Large intestine (tissue), 12 donors: ENCODE measurements at places on chromosomes 11 and 22. TPM values are rescaled to one million over a fixed set of nuclear protein-coding genes. Genes with fewer than 3 reads are reported as not detected.

DNA sequence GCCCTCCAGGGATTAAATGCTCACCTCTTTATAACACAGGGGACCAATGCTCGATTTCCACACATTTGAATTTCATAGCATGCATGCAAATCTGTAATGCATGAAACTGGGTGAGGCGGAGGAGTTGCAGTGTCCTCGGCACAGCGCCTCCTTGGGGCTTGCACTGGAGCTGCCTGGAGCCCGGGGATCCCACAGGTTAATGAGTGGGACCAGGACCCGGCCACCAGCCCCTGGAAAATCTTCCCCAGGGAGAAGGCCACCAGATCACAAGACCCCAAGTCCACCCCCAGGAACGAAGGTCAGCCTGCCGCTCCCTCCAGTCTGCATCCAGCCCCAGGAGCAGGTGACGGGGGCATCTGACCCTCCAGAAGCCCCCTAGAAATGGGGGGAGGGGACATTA, 119.1 kb downstream of the MN1 start:
- no peak for DNase-seq

DNA sequence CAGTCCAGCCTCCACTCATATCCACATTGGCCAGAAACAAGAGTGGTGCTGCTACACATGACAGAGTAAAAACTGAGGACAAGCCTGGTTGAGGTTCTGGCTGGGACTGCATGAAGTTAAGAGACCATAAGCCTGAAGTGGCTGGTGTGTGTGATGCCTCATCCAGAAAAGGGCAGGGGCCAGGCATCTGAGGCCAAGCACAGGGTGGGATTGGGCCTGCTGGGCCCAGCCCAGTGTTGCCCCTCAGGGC, 25.3 kb downstream of the ARVCF start:
- DNase-seq: no peak

DNA sequence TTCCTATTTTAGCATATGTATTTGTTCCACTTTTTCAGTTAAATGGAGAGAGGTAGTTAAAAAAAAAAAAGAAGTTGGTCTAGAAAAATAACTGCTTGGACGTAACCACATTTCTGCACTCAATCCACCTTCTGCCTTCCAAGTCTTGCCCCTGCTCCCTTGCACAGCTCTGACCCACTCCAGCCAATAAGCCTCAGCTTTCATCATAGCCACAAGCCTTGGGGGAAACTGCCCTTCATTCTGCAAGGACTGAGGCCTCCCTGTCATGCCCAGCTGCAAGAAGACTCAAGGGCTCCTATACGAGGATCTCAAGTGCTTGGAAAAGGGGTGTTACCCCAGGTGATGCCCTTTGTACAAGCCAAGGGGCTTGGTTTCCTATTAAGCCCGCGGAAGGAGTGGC, 36.0 kb upstream of the OAF start:
- DNase-seq: no peak

DNA sequence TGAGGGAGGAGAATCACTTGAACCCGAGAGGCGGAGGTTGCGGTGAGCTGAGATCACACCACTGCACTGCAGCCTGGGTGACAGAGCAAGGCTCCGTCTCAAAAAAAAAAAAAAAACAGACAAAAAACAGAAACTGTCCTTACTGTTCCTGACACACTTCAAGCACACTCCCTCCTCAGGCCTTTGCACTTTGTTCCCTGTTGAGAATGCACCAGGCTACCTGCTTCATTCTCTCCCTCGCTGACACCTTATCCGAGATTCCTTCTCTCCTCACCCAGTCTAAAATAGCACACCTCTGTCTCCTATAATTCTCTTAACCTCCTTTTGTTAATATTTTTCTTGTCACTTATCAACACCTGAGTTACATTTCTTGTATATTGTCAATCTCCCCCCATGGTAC, 32.3 kb upstream of the TECTA start:
- DNase-seq: peak; percentile 84

- no peak for DNase-seq
Measured at GRCh38 chr11:68661014-68661413, 23.3 kb upstream of the GAL start.

DNA sequence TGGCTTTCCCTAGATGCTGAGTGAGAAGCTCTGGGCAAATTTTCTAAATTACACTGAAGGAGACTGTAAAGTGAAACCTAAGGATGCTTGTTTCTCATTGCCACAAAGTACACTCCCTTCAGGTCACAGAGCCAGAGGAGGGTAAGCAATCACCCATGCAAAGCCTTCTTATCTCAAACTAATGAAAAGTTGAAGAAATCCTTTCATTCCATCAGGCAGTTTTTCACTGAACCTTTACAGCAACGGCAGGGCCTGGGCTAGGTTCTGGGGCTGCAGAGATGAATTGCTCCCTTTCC, 106.2 kb downstream of the RASSF10 start:
- DNase-seq: no peak

- DNase-seq: no peak
Measured at GRCh38 chr11:117835576-117835975, 11.0 kb upstream of the FXYD2 start.

GRCh38 chr22:43774318-43774915, 37.7 kb downstream of the EFCAB6 start:
- DNase-seq: no peak

Gene TP53I11
- polyA plus RNA-seq: 59.4 TPM

Gene NCAM1
- 63.0 TPM for polyA plus RNA-seq

Gene SMARCB1
- polyA plus RNA-seq: 84.8 TPM

Gene GAL
- 31.8 TPM for polyA plus RNA-seq

Gene TCN1
- 0.37 TPM for polyA plus RNA-seq
